Germinal center (tissue), 1 donor: ENCODE measurements at places on chromosomes 4 and X.

- no peak for DNase-seq
Observed at GRCh38 chr4:182063651-182064050, 179.6 kb upstream of the TENM3 start.

- DNase-seq = peak; percentile 77
Observed at GRCh38 chr4:3346146-3346545, 53.3 kb downstream of the RGS12 start.

DNA sequence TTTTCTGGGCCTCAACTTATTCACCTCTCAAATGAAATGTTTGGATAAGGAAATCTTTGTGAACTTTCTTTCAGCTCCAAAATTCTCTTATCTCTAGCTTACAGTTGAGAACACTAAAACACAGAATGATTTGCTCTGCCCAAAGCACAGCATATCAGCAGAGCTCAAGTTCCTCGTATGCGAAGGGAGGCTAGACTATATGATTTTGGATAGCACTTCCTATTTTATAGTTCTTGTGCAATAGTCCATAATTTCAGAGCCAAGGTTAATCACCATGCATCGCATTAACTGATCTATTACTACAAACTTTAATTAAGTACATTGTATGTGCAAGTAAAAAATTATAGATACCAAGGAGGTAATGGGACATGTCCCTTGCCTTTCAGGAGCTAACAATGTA lies 27.0 kb upstream of the KLHL13 start:
- DNase-seq = no peak

GRCh38 chr4:133565379-133565778 lies 416.3 kb downstream of the PCDH10 start:
- DNase-seq = no peak

DNA sequence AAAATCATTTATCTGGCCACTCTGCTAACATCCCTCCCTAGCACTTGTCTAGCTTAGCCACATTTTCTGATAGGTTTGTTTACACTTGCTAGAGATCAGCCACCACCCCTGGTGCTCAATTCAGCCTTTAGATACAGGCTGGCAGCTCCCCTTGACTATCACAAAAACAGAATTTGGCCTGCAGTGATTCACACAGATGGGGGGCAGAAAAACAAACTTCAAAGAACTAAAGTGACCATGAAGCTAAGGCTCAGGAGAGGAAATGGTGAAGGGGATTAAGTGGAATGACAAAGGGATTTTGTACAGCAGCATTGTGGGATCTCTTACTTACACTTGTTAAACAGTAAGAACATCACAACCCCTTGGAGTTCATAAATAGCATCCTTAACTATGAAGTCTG lies 1718.0 kb upstream of the PCDH7 start:
- no peak for DNase-seq

DNA sequence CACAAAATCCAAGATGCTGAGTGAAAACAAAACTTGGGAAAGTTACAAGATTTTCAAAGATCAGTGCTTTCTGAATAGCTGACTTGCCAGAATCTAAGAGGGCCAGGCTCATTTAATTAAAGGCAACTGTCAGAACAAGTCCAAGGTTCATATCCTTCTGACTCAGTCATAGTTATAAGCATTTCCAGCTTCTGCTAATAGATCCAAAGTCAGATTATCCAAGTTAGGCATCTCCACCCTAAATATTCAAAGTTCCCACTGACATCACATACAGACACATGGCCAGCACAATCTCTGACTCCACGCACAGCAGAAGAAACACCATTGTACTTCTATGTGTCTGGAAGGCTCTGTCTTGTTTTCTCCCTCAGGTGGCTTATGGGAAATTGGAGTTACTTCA lies 41.8 kb downstream of the GASK1B start:
- no peak for DNase-seq

GRCh38 chrX:108833993-108834392 lies 97.6 kb upstream of the IRS4 start:
- DNase-seq = no peak

DNA sequence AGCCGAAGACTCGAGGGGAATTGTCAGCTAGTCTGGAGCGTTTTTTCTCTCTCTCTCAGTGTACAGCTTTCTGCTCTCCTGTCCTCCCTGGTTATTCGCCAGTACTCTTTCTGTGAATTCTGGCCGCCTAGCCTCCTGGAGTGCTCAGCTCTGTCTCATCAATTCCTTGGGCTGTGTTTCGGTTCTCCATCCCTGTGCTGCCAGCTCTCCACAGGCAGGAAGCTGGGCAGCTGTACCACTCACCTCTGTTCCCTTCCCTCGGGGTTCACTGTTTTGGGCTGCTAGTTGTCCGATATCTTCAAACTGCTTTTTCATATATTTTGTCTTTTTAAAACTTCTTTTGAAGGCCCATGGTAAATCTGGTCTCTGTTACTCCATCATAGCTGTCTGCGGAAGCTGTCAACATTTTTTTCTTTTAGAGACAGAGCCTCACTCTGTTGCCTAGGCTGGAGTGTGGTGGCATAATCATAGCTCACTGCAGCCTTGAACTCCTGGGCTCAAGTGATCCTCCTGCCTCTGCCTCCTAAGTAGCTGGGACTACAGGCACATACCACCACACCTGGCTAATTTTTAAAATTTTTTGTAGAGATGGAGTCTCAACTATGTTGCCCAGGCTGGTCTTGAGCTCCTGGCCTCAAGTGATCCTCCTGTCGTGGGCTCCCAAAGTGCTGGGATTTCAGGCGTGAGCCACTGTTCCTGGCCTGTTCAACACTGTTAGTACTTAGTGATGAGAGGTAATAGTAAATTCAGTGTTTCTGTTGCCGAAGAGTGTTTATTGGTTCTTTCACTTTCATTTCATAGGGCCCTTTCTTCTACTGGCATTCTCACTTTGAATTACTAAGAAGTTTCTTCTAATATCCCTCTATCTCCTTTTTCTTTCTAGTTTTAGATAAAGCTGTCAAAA lies 18.6 kb downstream of the ZCCHC4 start:
- DNase-seq = no peak

- DNase-seq = no peak
Observed at GRCh38 chrX:465418-466215, 78.9 kb upstream of the PPP2R3B start.

GRCh38 chr4:126047114-126047513 lies 732.4 kb downstream of the FAT4 start:
- no peak for DNase-seq

DNA sequence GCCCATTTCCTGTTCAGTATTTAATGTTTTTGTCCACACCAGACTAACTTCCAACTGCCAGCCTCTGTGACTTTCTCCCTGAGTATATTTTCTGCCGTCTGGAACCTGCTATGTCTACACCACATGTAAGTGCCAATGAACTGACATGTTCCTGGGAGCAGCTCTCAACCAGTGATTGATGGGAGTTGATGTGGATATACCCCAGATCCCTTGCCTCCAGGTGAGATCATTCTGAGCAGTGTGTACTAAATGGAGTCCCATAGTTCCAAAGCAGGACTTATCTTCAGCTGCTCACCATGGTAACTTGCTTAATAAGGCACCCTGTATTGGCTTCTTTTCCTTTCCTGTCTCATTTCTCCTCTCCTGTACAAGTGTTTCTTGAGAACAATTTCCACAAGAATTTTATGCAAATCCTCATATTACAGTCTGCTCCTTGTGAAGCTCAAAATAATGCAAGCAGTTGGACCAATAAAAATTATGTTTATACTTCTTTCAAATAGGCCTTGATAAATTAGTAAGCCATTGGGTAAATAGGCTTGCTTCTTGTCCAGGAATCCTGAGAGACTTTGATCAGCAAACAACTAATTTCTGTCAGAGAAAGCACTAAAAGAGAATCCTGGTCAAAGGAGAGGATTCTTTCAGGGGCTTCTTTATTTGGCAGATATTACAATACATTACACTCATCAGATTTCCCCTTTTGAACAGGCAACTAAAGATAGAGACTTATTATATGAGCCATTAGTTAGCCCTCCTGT lies 911.7 kb upstream of the NDST4 start:
- DNase-seq = no peak

GRCh38 chr4:38837849-38838248 lies 18.8 kb downstream of the TLR6 start:
- no peak for DNase-seq

DNA sequence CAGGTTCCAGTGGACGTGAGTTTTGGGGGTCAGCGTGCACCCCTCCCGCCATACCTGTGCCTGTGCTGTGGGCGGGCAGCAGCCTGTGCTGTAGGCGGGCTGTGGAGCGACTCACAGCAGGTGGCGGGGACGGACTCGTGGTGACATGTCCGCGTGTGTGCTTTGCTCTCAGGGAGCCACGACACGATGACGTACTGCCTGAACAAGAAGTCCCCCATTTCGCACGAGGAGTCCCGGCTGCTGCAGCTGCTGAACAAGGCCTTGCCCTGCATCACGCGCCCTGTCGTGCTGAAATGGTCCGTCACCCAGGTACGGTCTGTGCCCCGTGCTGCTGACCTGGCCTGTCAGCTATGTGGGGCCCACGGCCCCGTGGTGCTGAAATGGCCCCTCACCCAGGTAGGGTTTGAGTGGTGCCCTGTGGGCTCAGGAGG lies 7.4 kb downstream of the PLCXD1 start:
- no peak for DNase-seq

GRCh38 chr4:108004646-108005045 lies 15.0 kb downstream of the HADH start:
- DNase-seq = no peak

DNA sequence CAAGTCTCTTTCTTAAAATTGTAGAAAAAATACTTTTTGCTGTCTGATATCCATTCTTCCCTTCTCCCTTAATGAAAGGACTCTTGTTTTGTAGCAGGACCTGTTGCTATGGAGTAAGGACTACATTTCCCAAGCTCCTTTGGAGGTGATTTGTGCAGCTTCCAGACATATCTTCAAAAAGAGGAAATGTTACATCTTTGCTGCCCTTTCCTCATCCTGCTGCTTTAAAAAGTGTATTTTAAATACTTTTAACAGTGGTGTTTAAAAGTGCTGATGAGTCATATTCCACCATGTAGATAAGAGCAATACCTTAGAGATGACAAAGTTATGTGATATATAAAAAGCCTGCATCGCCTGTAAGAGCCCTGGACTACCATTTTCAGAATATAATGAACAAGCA lies 98.7 kb downstream of the CFAP299 start:
- no peak for DNase-seq

- no peak for DNase-seq
Observed at GRCh38 chr4:142923619-142924018, 77.5 kb upstream of the INPP4B start.

DNA sequence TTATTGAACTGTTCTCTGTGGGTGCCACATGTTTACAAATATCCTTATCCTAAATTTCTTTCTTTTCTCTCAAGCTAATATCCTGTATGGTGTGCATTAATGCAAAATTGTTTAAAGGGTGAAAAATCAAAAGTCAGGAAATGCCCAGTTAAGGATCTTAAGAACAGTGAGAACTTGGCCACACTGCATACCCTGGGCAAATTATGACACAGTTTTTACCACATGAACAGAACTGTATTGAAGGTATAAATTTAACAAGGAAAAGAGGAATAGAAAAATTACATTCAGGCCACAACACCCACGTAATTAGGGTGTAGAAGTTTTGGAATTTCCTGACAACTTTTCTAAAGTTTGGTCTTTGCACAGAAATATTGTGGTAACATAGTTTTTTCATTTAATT lies 94.4 kb upstream of the HCCS start:
- no peak for DNase-seq
